ENCODE measurements at places on chromosomes 3 and 15.
A peak's percentile ranks its signal among the peaks of the same experiment; 100 is the strongest.

- DNase-seq, result no peak
Measured at GRCh38 chr3:42451546-42452230, 41.3 kb upstream of the LYZL4 start.

GRCh38 chr15:26295336-26296085 lies 432.4 kb upstream of the ATP10A start:
- no peak for DNase-seq

DNA sequence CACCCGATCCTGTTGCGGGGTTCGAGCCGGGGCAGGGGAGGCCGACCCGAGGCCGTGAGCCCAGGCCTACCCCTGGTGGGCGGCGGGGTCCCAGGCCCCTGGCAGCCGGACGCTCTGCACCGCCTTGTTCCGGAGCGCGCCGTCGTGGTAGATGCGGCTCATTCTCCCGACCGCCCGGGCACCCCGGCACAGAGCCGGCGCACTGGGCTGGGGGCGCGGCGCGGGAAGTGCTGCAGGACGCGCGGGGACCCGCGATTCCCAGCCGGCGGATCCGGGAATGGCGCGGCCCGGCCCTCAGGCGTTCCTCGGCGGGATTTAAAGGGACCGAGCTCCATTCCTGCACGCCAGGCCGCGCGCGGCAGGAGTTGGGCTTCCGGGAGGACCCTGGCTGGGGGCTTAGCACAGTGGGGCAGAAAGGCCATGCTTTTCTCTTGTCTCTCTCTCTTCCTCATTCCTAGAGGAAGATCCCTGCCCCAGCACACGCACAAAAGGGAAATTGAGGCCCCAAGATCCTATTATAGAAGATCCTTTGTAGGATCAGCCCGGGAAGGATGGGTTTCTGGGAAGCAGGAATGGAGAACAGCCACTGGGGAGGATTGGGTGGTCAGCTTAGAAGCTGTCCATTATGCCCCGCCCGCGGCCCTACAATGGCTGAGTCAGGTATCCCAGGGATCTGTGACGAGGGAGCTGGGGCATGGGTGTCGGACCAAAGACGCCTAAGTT lies at the start of gene ARPIN:
Gene ARPIN (minus strand): TSS at position 279 of the 723 bp plus-strand sequence. CDS start 117 bp downstream, at position 162.
- DNase-seq, result no peak

DNA sequence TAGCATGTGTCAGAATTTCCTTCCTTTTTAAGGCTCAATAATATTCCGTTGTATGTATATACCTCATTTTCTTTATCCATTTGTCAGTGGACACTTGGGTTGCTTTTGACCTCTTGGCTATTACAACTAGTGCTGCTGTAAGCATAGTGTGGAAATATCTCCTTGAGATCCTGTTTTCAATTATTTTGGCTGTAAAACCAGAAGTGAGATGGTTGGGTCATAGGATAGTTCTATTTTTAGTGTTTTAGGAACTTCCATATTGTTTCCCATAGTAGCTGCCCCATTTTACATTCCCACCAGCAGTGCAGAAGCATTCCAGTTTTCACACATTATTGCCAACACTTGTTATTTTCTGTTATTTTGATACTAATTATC lies 70.4 kb upstream of the C15orf39 start:
- no peak for DNase-seq

GRCh38 chr3:63908776-63909175 lies 3.4 kb downstream of the SCAANT1 start:
- DNase-seq, result no peak

GRCh38 chr15:101070502-101071273 lies 151.5 kb downstream of the LRRK1 start:
- no peak for DNase-seq

GRCh38 chr15:89372069-89372935 lies 37.7 kb upstream of the POLG start:
- no peak for DNase-seq

DNA sequence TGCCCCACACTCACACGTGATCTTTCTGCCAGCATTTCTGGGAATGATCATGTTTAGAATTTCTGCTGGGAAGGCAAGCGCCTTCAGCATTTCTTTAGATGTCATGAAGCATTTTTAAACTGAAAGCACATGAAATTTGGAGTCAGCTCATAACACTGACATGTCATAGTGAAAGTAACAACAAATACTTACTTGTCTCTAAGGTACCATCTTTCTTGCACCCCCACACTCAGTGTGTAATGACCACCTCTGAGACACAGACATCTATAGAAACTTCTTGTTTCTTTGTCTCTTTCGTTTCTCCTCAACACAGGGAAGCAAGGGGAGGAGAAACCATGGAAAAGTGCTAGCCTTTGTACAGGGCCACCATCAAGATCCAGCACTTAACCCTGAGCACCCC lies 171.7 kb downstream of the RORA start:
- DNase-seq, result no peak

DNA sequence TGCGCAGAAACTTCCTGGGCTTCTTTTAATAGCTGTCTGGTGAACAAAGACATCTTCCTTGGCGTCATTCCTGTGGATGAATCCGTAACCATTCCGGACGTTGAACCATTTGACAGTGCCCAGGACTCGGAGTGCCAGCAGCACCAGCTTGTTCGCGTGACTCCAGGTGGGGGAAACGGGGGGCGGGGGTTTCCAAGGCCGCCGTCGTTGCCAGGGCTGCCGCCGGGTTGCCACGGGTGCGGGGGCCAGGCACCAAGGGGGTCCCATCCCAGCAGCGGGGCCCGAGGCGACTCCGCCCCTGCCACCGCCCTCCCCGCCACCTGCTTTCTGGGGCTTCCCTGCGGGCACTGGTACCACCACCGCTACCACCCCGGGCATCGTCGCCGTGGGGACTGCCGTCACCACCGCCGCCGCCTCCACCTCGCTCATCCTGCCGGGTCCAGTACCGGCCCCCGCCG lies 22.8 kb downstream of the RGMA start:
- DNase-seq, result no peak

GRCh38 chr3:69085168-69085832 lies 563 bp downstream of the ARL6IP5 start:
- no peak for DNase-seq

GRCh38 chr15:68114356-68114755 lies 60.2 kb downstream of the PIAS1 start:
- no peak for DNase-seq

DNA sequence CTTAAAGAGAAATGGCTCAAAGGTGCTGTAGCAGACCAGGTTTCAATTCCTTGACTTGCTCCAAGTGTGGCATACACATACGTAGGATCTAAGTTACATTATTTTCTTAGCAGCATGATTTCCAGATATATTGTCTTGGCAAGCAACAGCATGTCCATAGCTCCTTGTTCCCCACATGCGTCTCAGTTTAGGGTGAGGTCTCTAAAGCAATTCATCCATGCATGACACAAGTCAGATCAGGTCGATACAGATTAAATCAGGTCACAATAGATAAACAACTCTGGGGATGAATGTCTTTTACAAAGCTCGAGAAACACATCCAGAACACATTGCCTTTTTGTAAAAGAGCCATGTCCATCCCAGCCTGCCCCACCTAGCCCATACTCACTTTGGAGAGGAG lies 108.9 kb upstream of the ABHD17C start:
- no peak for DNase-seq

DNA sequence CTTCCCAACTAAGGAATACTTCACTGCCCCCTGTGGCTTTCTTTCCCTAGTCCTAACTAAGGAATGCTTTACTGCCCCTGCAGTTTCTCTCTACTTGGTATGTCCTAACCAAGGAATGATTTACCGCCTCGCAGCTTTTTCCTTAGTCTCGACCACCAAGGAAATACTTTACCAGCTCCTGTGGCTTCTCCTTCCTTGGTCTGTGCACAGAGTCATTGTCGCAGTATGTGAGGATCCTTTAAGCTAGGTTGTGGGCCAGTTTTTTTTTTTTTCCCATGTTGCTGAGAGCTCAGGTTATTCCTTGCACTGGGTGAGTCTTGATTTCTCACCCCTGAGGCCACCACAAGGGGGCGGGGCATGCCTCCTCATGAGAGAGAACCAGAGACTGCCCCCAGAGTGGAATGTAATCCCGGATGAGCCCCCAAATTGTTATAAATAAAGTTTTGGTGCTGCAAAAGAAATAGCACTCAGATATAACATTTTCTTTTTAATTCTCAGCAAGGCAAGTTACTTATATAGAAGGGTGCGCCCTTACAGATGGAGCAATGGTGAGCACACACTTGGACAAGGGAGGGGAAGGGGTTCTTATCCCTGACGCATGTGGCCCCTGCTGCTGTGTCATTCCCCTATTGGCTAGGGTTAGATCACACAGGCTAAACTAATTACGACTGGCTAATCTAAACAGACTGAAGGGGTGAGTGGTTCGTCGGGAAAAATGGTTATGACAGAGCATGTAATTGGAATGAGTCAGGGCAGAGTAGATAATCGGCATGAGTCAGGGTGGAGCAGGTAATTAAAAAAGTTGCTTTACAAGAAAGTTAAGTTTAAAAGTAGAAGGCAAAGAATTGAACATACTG lies 27.0 kb downstream of the NDUFB4 start:
- no peak for DNase-seq

GRCh38 chr15:67762610-67763368 lies 62.5 kb upstream of the SKOR1 start:
- DNase-seq, result no peak

- no peak for DNase-seq
Measured at GRCh38 chr15:70156671-70157271, 59.1 kb upstream of the TLE3 start.

GRCh38 chr15:66878761-66879160 lies 176.7 kb downstream of the SMAD6 start:
- DNase-seq, result no peak

DNA sequence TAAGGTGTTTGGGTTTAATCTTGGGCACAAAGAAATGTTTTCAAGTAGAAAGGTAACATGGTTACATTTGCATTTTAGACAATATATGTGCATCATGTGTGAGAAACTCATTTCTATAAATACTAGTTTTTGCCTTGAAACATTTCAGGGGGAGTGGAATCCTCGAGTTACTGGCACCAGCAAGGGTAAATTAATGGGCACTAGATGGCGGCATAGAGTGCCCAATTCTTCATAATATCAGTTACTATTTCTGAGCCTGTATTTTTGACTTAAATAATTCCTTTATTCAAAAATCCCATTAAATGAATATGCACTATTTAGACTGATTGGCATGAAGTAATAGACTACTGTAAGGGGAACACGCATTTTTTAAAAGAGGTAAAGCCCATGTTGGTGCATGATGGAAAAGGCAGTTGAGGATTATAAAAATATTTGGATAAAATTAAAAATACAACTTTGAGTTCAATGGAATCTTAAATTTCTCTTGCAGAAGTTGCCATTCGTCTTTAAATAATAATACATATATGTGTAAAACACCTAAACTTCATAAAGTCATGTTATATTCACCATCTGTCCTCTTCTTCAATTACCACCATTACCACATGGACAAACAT lies 106.3 kb downstream of the ZBTB20 start:
- peak; percentile 12 for DNase-seq

DNA sequence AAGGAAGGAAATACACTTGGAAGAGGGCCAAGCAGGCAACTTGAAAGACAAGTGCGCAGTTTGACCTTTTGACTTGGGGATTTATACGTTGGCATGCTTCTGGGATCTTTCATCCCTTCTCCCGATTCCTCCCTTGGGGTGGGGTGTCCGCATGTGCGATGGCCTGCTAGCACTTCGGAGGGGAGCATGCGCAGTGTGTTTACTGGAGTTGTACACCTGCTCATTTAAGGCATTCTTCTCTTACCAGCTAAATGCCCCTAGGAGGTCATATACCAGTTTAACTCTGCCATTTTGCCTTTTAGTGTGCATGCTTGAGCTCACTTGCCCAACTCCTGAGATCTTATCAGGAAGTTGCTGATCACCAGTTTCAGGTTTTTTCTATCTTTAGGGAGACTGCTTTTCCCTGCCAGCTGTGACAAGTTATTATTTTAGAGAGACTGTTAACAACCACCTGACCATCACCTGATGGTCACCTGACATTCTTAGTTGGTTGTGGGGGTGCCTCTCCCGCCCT lies 63.5 kb downstream of the BFSP2 start:
- DNase-seq, result no peak
